ENCODE measurements at places on chromosomes 3 and 15. TPM values are rescaled to one million over a fixed set of nuclear protein-coding genes. Genes with fewer than 3 reads are reported as not detected.

GRCh38 chr3:148477375-148477774 lies 220.3 kb upstream of the AGTR1 start:
- no peak for DNase-seq

DNA sequence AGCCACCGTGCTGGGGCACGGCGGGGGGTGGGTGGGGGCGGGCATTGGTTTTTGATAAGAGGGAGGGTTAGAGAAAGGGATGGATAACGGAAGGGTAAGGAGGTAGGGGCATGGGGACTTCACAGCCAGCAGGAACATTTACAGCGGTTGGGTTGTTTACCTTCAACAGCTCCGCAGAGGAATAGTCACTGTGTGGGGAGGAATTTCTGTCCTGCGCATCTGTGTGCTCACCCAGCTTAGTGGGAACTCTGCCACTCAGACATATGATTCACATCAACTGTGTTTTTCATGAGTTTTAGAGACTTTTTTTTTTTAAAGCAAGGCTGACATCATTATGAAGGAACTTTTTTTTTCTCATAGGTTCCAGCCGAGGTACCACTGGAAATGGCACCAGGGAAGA lies 19.6 kb downstream of the CHRD start:
- DNase-seq = peak; percentile 83

The ANKUB1 gene
- not detected for total RNA-seq

DNA sequence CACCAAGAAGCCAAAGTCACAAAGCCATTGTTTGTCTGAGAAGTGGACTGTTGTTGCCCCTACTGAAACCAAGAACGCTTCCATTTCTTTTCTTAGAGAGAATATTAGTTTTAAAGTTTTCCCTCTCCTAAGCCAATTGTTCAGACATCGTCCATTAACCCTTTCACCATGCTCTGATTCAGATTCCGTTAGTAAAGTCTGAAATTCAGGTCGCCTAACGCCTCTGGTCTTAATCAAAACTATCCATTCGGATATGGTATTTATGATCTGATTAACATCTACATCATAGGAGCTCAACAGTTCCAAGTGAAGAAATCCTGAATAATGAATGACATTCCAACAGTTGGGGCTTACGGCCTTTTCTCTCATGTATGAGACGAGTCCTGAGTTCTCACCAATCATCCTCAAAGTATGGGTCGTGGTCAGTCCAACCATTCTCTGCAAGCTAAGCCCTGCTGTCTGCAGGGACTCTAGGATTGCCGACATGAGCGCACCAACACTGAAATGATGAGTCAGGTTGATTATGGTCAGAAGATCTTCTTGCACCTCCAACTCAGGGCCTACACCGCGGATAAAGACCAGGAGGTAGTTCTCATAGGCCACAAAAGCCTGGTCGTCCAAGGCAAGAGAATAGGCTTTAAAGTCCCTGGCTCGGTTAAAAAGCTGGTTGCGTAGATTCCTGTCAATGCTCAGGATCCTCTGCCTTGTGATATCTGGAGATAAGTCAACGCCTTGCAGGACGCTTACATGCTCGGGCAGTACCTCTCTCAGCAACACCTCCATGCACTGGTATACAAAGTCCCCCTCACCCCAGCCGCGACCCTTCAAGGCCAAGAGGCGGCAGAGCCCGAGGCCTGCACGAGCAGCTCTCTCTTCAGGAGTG lies 767 bp downstream of the EPM2AIP1 start:
- DNase-seq = peak; percentile 71

The CNTN4 gene
- total RNA-seq = 8.7 TPM

GRCh38 chr15:66848686-66849392 lies 146.8 kb downstream of the SMAD6 start:
- DNase-seq = no peak

The GABRA5 gene
- not detected for total RNA-seq

DNA sequence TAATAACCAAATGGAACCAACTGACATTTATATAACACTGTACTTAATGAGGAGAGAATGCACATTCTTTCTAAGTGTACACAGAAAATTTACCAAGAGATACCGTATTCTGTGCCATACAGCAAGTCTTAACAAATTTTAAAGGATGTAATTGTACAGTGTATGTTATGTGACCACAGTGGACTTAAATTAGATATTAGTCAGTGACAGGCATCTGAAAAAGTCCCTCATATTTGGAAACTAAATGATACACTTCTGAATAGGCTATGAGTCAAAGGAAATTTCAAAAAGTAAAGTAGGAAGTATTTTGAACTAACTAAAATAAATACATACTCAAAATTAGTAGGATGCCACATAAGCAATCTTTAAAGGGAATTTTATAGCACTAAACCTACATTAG lies 59.6 kb upstream of the P3H2 start:
- no peak for DNase-seq

DNA sequence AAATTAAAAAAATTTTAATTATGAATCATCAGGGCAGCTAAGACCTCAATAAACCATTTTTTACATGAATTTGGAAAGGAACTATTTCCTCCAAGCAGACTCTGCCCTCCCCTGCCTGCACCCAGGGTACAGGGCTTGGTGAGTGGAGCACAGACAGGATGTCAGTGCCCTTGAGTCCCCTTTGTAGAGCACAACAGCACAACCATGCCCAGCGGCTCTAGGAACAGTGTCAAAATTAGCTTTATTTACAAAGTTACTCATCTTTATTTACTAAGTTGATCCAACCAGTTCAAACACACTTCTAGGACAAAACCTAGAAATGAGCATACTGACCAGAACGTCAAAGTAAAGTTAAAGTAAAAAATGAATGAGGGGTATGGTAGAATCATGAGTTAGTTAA lies 90.6 kb upstream of the TSC22D2 start:
- DNase-seq = no peak
